ENCODE measurements at places on chromosomes 6 and 20.

DNA sequence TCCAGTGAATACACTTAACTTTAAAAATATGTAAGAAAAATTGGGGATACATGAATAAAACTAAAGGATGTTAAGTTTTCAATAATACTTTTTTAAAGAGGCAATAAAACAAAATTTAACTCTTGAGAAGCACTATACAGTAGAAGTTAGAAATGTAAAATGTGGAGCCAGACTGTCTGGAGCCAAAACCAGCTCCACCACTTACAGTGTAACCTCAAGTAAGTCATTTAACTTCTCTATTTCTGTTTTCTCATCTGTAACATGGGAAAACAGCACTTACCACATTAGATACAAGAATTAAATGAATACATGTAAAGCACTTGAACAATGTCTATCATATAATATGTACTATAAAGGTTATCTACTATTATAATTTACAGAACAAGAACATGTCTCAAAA, 6.7 kb downstream of the ATG5 start:
- no peak for DNase-seq

DNA sequence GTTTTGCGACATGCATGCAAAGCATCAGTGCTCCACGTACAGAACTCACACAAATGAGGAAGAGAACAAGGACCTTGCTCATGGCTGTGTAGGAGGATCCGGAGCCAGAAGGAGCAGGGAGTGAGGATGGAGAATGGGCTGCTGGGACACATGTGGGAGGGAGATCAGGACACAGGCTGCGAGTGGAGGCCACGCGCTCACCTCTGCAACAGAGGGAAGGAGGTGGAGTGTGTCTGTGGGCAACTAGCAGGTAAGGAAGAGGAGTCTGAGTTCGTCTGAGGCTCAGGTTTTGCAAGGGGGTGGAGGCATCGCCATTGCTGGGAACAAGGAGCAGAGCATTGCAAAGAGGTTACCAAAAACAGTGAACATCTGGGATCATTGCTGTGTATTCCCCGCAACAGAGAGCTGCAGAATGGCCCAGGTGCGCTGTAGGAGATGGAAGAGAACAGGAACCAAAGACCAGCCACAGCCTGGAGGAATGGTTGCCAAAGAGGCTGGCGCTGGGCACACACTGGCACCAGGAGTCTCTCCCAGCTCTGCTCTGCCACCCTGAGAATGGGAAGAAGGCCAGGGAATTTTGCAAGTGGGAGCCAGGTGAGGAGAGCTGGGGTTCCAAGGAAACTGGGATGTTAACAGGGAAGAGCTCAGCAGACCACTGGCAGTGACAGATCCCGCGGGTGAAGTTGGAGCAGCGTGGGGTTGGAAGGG, 90.0 kb upstream of the RPS6KA2 start:
- no peak for DNase-seq

DNA sequence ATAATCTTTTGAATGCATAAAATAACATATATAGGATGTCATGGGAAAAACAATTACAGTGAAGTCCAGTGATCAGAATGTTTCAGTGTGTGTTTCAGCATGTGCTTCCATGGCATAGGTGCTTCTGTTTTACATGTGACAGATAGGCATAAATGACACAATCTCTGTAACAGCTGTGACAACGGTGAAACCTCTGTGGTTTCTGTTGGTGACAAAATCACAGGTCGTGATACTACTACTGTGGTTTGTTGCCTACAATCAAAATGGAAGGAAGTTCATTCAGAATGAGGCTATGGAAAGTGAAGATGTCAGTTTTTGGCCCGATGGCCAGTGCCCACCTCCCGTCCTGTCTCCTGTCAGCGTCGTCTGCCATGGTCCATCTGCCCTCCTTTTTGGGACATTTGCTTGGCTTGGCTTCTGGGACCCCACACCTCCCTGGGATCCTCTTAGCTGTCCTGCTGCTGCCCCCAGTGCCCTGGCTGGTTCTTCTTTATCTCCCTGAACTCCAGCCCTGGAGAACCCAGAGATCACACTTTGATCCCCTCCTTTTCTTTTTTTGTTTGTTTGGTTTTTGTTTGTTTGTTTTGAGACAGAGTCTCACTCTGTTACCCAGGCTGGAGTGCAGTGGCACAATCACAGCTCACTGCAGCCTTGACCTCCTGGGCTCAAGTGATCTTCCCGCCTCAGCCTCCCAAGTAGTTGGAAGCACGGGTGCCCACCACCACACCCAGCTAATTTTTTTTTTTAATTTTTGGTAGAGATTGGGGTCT, 79.3 kb upstream of the NAA20 start:
- no peak for DNase-seq

DNA sequence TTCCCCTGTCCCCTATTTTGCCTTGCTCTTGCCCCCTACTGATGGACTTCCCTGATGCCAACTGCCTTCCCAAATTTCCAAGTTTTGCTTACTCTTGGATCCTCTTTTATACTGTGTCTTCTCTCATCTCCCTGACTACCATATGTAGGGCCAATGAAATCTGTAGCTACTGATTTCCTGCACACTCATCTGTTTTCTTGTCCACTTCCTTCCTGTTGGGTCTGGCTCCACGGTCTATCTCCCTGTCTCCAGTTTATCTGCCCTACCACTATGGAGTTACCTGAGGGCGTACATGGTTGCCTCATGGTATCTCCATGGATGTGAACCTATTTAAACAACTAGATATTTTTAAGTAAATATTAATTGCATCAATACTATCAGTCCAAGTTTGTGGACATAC, 140.3 kb upstream of the MCHR2 start:
- no peak for DNase-seq

DNA sequence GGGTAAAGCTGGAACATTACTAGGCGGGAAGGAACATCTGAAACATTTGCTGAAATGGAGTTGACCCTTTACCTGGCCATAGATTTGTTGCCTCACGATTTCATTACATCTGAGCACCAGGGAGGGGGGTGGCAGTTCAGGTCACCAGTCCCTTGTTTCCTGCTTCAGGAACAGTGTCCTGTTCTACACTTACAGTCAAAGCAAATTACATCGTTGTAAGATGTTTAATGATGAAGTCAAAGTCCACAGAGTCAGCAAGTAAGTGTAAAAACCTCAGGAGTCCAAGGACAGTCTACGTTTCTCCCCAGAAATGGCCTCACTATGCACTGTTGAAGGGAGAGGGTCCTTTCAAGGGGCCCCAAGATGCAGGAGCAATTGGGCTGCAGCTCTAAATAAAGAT, 8.9 kb upstream of the MICB start:
- DNase-seq: no peak

- peak; percentile 63 for DNase-seq
These were observed 151.1 kb upstream of the B3GAT2 start for GRCh38 chr6:71107911-71108420.

DNA sequence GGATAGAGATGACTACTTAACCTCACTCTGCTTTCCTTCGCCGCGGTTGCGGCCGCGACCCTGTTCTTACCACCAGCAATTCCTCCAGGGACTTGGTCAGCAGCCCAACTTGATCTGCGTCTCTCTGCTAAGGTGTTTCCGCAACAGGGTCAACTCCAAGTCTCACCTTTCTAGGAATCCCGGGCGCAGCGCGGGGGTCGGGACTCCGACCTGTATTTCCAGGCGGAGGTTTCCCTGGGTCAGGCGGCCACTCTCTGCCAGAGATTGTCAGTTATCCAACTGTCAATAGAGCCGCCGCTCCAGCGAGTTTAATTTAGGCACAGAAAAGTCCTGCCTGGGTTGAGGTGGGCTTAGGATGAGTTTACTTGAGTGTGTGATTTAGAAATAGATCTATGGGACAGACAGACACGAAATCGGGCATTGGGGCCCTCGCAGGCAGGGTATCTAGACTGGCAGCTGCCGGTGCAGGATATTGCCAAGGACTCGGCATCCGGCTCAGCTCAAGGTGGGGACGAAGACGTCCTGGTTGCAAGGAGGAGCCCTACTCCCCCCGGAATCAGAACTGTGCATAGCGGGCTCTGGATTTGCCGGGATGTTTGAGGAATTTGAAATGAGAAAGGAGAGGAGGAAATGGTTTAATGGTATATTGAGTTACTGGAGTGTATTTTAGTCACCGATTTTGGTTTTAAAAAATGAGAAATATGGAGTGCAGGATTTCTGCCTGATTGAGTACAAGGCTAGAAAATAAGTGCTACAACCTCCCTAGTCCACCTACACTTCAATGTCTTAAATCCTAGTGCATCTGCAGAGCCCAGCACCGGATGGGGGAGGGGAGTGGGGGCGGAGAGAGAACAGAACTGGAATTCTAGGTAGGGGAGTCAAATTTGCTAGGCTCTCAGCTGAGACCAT, 23.7 kb downstream of the POM121L2 start:
- no peak for DNase-seq

GRCh38 chr20:11275740-11276139, 601.9 kb upstream of the JAG1 start:
- no peak for DNase-seq

DNA sequence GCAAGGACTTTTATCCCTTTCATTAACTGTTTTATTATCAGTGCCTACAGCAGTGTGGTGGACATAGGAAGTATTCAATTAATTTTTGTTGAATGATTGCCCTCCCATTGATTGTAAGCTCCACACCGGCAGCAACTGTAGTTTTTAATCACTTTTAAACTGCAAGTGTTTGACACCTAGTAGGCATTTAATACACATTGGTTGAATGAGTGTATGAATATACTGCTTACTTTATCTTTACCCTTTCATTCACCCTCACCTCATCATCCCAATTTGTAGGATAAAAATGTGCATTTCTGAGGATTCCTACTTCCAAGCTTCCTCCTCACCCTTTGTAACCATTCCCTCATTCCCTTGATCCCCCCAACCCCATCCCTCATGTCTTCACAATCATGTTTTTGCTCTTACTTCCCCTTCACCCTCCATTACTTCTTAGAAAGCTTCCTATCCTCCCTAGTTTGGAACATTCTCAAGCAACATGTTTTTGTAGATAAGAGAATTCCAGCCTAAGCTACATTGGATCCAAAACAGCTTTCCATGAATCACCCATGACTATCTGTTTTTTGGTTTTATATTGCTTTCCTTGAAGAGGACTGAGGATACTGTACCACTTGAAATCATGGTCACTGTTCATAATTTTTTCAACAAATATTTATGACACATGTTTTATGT, 955 bp upstream of the SLC26A8 start:
- no peak for DNase-seq

DNA sequence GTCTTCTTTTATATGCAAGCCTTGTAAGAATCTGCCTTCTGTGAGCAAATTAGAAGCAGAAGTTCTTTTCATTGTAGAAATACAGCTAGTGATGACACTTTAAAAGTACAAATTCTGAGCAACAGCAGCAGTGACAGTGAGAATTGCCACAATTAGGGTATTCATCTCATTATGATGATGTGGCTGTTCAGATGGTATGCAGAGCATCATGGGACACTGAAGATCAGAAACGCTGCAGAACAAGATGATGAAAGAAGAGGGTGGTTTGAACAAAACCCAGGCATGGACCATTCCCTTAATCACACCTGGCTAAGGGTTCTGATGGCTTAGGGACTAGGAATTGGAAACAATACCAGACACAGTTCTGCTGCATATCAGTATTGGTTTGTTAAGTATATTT, 312.7 kb upstream of the TBX18 start:
- DNase-seq: no peak

DNA sequence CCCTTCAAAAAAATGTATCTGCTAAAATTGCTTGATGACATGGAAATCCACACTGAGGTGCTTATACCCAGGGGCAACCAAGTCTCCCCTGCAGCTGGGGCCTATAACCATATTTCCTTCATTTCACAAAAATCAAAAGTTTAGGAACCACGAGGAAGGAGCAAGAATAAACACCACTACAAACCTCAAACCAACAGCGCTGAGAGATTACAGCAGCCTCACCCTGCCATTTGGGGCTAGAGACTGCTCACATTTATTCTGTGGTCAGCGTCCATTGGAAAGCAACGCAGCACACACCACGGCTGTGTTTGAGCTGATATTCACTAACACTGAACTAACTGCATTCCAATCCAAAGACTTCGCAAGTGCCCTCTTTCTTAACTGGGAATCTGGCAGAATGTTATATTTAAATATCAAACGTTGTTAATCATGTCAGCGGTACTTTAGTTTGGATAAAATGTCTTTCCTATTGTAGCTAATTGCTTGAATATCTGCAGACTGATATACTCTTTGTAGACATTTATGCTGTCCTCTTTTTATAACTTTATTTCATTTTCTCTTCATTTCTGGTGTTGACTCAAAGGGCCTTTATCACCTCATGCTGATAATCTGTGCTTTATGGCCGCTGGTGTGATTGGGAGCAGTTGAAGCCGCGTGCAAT, 94.6 kb downstream of the FOXA2 start:
- DNase-seq: no peak

DNA sequence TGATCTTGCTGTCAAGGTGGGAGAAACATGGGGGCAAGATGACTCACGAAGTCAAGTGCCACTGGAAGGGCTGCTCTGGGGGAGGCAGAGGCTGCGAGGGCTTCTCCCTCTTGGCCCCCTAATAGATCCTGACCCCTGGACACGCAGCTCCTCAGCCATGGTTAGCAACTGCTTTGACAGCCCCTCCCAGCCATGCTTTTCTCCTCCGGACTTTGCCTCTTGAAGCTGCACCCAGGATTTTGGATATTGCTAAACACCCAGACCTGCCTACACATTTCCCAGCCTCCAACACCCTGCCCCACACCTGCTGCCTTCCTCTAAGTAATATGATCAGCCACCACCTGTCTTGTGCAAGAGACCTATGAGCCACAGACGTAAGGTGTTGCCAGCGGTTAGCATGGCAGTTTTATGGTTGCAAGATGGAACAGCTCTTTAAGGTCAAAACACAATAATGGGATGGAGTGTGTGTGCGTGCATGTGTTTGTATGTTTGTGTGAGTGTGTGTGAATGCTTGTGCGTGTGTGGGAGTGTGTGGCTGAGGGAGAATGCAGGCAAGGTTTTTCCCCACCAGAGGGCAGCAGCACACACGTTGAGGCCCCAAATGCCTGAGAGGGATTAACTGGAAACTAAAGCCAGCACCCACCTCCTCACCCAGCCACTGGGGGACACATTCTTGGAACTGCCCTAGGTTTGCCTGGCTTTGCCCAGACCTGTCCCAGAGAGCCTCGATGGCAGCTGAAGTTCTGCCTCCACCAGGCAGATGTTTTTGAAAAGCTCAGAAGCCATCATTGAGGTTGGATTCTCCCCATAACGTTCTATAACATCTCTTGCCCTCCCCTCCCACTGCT, 2.5 kb downstream of the IP6K3 start:
- DNase-seq: no peak

GRCh38 chr6:93927731-93928130, 508.4 kb upstream of the EPHA7 start:
- DNase-seq: no peak

GRCh38 chr6:123203928-123204327, 207.9 kb downstream of the CLVS2 start:
- DNase-seq: no peak

DNA sequence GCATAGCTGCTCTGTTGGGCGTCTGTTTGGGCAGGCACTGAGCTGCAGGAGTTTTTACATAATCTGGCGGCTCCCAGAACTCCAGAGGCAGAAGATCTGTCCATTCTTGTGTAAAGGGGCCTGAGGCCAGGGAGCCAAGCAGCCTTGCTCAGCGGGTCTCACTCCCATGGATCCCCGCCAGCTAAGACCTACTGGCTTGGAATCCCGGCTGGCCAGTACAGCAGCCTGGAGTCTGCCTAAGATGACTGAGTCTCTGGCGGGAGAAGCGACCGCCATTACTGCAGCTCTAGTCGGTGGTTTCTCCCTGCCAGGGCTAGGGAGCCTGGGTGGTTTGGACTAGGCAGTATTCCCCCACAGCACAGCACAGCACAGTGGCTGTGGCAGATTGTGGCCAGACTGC, 268.4 kb upstream of the SYNCRIP start:
- no peak for DNase-seq

Measured in brain pericyte (primary cell).